ENCODE measurements at places on chromosomes 4 and X.

DNA sequence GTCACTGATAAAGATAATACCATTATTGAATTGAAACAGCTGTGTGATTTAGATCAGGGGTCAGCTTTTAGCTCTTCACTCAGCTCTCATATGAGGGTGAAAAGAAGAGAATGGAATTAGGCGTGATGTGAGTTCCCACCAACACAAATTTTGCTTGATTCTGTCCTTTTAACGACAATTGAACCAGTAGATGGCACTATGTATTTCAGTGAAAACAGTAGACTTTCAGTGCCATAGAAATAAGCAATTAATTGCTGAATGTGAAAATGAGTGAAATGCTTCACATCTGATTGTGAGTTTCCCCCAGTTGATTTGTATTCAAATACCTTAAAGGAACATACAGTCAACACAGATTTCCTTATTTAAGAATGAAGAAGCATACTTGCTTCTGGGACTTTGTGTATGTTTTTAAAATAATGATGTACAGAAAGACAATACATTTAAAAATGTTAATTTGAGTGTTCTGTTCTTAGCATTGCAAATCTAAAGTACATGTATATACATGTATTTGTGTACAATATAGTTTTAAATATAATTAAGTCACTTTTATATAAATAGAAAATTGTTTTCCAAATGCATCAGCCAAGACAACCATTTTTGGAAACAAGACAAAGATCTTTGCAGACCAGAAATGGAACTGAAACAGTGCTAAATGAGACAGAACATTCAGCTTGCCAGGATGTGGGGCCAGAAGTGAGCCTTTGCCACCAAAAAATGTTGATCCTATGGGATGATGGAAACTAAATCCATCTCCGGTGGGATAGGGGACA is 178.8 kb downstream of the SNCA start:
- DNase-seq, result peak; percentile 22

DNA sequence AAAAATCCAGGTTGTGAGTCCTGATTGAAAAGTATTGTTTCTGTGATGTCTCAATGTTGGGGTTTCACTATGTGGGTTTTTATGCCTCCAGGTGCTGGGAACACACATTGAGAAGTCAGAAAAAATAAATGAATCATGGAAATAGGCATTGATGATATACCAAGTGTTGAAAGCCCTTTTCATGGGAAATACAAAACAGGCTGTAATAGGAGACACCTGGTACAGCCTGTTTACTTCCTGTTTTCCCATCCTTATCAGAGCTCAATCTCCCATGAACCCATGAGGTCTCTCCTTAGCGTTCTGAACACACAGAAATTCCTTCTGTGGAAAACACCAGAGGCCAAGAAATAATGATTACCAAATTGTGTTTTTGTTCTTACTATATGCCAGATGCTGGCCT is 106.3 kb upstream of the BOD1L1 start:
- DNase-seq, result no peak

- no peak for DNase-seq
Measured at GRCh38 chr4:27046851-27047250, 186.2 kb downstream of the STIM2 start.

GRCh38 chr4:133402616-133403015 is 253.5 kb downstream of the PCDH10 start:
- DNase-seq, result peak; percentile 7

- DNase-seq, result no peak
Measured at GRCh38 chrX:44775726-44776125, 68.1 kb upstream of the DUSP21 start.

DNA sequence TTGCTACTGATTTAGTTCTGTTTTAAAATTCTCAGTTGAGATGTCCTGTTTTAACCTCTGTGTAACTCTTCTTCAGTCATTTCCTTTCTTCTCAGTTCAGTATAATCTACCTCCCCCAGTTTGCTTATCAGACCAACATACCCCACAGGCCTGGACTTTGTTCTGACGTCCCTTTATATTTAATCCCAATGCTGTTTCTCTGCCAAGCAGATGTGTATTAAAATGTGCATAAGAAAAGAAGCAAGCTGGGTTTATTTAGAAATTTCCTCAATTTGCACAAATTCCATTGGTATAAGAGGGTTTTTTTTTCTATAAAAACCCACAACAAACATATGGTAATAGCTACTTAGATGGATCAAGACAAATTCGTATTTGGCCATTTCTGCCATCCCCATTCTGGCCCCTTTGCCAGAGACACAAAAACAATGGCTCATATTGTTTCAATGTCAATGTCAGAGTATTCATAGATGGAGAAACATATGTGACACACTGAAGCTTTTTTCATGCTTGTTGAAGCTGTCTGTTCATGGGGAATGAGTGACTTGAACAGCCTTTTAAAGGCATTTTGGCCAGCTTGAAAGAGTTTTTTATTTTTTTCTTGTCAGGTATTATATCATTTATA is 24.5 kb downstream of the HCCS start:
- no peak for DNase-seq

DNA sequence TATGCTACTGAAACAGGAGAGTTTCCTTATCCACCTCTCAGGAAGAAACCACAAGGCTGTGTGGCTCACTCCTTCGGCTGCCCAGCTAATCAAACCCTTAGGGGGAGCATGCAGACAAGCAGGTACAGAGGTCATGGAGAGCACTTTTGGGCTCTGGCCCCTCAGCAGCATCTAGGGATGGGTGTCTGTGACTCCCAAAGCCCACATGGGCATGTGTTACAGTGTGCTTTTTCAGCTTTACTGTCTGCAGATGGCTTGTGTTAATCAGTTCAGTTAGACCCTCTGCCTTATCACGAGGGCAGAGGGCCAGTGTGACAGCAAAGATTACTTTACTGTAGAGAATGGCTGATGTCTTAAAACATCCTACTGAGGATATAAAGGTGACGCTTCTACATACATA is 447.4 kb downstream of the PCDH10 start:
- DNase-seq, result no peak

DNA sequence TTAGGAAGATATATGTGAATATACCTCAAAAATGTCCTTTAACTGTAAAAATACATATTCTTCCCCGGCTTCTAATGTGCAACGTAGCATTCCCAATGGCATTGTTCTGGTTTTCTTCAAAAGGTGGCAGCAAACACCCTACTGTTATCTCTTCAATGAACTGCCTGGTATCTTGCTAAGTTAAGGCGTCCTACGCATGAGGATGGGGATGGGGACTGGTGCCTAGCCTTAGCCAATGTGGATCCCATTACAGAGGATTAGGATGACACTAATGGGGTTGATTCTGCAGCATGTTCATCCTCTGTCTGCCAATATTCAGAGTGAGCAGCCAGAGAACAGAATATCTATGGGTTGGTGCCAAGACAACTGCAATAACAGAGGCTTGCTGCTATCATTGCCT is 334.9 kb upstream of the ADGRL3 start:
- DNase-seq, result peak; percentile 40

DNA sequence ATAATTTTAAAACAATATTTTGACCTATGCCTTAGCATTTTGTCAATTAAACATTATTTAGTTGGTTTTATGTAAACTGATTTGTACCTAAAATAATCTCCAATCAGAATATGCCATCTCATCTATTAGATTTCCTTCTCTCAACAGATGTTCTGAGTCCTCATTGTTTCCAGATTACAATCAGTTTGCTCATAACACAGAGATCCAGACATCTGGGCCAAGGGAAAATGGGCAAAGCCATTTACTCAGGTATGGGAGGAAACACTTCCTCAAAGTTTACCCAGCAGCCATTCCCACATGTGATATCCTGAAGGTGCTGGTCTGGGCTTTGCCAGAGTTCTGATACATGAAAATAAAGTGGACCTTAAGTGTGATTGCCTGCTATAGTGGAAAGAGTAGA is 217.9 kb upstream of the GPC4 start:
- DNase-seq, result no peak

DNA sequence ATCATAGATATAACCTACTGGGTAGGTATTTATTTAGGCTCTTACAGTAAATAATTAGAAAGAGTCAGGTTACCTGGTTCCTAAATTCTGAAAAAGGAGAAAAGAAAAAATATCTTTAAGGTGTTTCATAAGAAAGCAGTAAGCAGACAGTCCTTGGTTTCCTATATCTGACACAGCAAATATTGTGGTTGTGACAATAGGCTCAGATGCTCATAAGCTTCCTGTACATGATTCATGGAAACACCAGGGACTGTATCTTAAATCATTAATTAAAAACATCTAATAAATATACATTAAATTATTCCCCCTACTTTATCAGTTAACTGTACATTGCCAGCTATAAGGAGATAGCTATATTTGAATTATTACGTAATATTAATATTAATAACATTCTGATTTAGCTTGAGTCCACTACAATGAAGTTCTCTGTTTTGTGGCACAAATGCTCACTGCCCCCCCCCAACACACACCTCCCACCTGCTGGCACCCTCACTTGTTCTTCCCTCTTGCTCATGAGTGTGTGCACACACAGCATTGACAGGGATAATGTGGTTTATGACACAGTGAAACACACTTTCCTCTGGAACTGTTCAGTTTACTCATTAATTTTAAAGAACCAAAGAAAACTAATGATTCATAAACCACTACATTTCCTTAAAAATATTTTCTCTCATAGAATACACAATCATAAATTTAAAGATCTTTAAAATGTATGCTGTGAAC is 187.4 kb downstream of the NR3C2 start:
- DNase-seq, result no peak

DNA sequence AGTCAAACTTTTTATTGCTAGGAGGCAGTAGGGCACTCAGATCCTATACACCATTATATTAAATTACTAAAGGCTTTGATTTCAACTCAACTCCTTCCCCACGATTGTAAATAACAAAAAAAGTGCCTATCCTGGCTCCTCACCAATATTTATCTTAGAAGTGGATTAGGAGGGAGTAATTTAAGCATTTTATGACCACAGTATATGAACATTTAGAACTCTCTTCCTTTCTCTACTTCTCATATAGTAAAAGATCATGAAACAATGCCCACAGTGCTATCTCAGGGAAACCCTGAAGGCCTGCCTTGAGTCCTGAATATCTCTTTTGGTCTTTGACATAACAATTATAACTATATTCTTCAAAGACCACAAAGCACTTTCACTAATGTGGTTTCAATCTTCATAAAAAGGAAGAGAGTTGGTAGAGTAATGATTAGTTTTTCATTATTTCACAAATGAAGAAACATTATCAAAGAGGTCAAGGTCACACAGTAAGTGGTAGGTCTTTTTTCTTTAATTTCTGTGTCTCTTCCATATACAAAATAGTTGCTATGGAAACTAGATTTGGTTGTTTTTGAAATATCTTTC is 29.1 kb upstream of the ADH1C start:
- no peak for DNase-seq

DNA sequence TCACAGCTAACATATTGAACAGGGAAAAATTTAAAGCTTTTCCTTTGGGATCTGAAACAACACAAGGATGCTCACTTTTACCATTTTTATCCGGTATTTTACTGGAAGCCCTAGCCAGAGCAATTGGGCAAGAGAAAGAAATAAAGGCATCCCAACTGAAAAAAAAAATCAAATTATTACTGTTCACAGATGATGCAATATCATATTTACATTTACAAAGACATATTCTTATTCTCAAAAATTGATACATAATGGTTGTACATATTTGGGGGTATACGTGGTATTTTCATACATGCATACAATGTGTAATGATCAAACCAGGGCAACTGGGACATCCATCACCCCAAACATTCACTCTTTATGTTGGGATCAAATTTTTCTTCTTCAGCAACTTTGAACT is 337.0 kb upstream of the SLC7A11 start:
- DNase-seq, result no peak

DNA sequence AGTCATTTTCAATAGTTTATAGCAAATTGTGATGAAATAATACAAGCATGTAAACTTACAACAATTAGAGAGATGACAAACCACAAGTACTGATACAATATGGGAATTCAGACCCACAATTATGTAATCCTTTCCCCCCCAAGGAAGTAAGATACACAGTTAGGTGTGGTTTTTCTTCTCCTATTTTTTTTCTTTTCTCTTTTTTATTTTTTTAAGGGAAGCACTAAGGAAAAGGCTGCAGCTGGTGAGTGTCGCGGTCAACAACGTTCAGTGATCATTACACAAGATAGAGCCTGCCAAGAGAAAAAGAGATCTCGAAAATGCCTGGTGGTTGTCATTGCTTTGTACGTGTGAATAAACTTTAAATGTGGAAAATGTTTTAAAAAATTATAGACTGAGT is 9.8 kb downstream of the NDNF start:
- no peak for DNase-seq

DNA sequence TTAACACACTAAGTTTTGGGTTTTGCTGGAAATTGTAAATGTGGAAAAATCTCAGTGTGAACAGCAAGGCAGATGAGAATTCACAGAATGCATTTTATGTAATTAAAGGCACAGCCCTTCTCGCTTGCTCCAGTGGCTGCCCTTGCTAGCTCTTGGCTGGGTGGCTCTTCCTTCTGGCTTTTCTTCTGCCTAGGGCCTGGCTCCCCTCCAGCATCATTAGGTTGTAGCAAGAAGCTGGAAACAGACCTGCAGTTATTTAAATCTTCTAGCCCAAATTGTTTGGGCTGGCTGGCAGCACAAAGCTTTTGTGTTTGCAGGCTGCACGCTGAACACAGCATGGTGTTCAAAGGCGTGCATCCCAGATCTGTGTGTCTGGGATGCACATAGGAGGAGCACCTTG is 56.5 kb downstream of the LIMCH1 start:
- no peak for DNase-seq

DNA sequence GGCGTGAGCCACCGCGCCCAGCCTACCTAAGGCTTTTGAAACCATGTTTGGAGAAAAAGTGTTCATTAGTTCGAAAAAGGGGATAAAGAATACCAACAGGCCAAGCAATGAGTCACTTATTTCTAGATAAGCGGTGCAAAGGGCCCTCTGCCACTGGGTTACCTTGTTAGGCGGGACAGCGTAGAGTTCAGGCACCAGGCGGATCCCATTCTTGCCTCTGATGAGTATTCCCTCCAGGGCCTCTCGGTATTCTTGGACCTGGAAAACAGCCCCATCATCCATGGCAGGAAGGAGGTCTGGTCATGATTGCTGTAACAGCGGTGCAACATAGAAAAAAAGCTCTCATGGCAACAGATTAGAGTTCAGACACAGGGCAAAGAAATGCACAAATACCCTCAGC is 48.0 kb downstream of the PHKA2 start:
- DNase-seq, result no peak

DNA sequence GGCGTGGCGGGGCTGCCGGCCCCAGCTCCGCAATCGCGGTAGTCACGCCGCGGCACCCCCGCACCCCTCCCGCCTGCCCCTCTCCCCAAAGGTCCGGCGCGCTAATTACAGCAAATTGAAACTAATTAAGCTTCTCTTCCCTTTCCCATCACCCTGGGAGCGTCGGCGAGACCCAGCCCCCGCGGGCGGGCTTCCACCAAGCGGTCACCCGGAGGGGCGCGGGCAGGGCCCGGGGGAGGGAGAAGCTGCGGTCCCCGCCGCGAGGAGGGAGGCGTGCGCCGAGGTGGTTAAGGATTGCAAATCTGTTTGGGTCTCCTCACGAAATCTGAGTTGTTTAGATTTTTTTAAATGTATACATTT is 13.1 kb downstream of the ARX start:
- DNase-seq, result no peak

GRCh38 chr4:165761963-165762362 is 111.1 kb upstream of the TLL1 start:
- DNase-seq, result no peak

GRCh38 chrX:136639506-136640176 is 8.3 kb upstream of the CD40LG start:
- DNase-seq, result peak; percentile 20

GRCh38 chr4:5619913-5620625 is 88.3 kb downstream of the EVC2 start:
- no peak for DNase-seq
